Left ventricle myocardium superior (tissue), 1 donor: ENCODE measurements at places on chromosomes 11 and 22.
A peak's percentile ranks its signal among the peaks of the same experiment; 100 is the strongest.

GRCh38 chr11:132284048-132284447, 913.6 kb downstream of the NTM start:
- no peak for DNase-seq

- DNase-seq = no peak
Measured at GRCh38 chr11:117462183-117462863, 134.7 kb downstream of the CEP164 start.

DNA sequence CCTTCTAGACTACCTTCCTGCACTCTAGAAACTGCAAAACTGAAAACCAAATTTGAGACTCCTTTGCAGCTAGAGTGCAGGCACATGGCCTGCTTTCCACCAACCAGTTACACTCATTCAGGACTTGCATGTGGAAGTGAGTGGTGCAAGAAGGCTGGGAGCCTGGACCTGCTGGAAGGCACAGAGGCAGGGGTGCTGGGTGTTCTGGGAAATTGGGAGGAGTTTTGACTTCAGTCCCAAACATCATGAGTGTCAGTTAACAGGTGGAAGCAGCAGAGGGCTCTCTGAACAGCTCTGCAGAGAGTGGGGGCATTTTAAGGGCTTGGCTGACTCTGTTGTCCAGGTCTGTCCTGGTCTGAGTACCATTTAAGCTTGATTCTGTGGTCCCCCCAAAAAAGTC, 49.3 kb upstream of the SYT13 start:
- DNase-seq = no peak

- DNase-seq = peak; percentile 43
Measured at GRCh38 chr22:36419177-36419911, 31.6 kb upstream of the MYH9 start.

DNA sequence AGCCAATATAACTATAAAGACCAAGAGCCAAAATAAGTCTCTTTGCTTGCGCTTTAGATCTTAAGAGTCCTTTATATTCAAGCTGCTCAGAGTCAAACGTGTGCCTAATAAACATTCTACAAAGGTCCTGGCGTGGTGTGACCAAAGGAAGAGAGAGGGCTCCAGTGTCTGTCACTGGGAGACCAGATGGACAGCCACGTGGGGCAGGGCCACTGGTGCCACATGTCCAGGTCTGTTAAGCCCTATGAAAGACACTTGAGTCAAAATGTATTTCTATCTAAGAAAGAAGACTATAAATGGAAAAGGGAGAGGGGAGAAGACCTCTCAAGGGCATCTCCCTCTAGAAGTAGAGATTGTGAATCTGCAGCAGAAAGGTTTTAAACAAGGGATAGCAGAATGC, 32.2 kb upstream of the EHF start:
- DNase-seq = no peak

DNA sequence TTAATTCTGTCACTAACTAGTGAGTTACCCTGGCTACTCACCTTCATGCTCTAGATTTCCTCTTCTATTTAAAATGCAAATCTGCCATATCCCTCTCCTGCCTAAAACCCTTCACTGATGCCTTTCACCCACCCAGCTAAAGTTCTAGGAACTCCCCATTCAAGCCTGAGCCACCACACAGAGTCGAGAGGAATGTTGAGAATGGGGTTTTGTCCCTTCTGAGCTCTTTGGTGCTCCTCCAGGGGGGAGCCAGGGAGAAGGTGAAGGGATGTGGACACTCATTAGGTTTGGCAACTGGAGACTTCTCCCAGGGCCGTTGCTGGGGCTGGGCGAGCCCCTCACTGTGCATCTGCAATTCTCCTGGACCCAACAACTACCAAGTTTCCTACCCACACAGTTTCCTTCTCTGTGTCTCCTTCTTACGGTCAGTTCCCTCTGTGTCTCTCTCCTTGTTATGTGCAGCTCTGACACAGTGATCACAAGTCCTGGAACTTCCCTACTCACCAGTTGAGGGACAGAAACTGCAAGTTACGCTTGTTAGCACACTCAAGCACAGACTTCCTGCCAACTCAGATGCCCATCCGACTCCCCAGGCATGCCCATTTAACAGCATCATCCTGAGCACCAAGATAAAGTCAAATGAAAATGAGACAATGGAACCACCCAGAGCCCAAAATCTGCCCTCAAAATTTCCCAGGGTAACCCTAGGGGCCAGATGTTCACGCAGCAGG, 6.5 kb upstream of the IL10RA start:
- no peak for DNase-seq

DNA sequence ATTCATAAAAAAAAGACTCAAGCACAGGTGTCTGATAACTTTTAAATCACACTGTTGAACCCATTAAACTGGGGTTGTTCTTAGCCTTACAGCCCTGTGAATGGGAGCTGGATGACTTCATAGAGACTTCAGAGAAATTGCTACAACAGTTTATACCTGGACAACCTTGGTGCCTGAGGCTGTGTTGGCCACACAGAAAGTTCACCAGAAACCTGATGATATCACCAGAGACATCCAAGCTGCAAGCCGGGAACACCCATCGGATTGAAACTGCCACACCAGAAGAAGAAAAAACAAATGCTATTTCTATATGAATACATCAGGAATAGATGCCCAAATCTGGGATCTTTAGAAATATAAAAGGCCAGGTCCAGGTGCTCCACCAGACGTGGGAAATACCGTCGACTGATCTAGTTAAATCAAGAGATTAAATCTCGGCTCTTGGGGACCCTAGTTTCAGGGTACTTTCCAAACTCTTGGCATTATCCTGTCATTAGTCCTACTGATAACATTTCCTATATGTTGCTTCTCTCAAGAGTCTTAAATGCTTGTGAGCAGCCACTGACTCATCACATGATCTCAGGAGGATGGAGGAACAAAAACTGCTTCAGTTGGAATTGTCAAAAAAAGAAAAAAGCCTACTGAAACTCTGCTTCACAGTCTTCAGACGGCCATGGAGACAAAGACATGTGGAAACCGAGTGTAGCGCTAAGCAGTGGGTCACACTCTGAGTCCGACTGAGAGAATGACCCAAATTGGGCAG, 28.6 kb upstream of the APOL5 start:
- DNase-seq = no peak

DNA sequence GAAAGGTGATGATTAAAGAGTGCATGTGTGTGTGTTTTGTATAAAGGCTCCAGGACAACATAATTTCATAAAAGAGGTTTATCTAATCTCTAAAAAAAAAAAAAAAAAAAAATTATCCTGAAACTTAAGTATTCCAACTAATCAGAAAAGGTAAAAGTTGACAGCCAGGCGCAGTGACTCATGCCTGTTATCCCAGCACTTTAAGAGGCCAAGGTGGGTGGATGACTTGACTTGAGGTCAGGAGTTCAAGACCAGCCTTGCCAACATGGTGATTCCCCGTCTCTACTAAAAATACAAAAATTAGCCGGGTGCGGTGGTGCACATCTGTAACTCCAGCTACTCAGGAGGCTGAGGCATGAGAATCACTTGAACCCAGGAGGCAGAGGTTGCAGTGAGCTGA, 632.7 kb upstream of the CHORDC1 start:
- DNase-seq = no peak

DNA sequence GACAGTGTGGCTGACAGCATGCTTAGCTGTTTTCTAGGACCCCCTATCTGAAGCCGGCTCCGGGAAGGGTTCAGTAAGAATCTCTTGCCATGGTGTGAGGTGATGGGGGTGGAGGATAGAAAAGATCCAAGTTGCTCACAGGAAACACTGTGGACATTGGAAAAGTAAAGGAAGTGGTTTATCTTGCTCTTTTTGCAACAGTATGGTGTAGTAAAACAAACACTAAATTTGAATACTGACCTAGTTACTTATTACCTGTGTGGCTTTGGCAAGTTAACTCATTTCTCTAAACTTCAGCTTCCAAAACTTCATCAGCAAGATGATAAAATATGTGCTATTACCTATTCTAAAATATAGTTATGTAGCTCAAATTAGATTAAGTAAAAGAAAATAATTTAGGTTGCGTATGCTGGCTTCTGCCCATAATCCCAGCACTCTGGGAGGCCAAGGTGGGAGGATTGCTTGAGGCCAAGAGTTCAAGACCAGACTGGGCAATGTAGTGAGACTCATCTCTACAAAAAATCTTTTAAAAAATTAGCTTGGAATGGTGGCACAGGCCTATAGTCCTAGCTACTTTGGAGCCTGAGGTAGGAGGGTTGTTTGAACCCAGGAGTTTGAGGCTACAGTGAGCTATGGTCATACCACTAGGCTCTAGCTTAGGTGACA, 51.6 kb upstream of the APOA1 start:
- no peak for DNase-seq

DNA sequence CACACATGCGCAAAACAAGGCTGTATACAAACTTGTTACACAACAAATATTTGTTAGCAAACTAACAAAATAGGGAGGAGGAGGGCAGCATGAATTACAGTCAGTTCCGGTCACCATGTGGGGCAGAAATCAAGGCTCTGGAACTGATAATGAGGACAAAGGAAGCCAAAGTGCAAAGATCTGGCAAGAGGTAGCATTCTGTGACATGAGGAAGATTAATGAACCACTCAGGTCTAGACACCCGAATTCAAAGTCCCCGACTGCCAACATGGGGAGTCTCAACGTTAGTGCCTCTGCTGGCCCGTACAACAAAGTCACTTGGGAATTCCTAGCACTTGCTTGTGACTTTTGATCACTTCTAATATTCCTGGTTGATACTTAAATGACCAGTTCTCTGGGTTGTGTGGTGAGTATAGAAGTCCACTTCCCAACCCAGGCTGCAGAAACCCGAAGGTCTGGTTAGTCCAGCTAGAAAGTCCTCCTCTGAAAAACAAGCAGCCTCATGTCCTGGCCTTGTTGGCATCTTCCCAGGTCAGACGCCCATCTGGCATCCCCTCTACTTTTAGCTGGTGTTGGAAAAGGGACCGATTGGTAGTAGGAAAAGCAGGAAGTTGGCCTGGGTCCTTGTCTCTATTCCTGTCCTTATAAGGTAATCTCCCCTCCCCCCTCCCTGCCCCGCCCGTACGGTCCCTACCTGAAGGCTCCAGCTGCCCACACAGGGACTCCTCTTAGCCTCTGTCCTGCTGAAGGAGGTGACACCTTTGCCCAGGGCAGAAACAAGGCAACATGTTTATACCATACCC, 1.6 kb downstream of the SUN2 start:
- DNase-seq = peak; percentile 61

DNA sequence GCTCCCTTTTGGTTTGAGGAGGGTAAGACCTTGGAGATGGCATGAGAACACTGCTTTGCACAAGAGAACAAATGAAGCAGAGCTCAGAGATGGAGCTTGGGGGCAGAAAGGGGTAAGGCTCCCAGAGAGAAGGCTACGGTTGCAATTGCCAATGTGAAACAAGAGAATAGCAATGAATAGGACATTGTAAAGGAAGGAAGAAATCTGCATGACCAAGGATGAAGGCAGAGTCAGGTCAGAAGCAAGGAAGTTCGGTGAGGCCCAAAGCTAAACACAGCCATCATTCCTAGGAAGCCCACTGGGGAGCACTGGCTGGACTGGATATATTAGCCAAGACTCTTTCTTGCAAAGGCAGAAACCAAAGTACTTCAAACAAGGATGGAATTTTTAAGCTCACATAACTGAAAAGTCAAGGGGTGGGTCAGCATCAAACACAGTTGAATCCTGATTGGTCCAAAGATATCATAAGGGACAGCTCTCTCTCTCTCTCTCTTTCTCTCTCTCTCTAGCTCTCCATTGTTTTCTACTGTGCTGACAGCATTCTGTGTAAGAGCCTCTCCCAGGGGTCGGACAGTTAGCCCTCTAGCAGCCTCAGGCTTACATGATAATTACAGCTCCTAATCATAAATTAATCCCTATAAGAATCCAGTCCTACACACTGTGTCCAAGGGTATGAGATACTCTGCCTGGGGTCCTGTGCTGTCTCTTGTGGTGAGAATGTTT, 484.3 kb downstream of the SOX6 start:
- DNase-seq = no peak
